Activated naive CD4-positive, alpha-beta T cell treated with anti-CD3 and anti-CD28 coated beads, Interleukin-2, amount 50 U/mL, for 16 hours (primary cell): ENCODE measurements at places on chromosomes 3 and 15.

- no peak for DNase-seq
Observed at GRCh38 chr3:101976473-101976872, 127.2 kb downstream of the NFKBIZ start.

GRCh38 chr3:27326202-27326601 is 43.0 kb downstream of the NEK10 start:
- no peak for DNase-seq

DNA sequence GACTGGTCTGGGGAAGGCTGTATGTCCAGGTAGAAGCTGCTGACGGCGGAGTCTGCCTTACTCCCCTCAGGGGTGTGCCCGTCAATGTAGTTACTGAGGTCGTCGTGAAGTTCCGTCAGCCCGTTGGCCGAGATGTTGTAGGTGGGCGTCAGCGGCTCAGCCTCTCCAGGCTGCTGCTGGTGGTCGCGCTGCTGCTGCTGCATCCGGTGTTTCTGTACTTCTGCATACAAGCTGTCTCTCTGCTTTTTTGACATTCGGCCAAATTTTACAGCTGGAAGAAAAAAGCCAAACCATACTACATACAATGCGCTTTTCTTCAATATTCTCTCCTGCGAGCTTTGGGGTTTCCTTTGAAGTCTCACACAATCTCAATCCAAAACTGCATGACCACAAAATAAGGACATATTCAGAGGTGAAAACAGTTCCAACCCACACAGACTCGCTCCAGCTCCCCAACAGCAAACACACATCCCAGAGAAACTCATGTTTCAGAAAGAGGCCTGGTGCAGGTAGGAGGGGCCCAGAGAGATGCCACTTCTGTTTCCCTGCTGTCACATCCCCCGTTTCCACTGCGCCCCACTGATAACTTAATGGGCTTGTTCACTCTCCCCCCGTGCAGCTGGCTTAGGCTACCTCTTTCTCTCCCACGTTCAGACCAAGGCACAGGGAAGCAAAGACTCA is 32.5 kb upstream of the ICE2 start:
- no peak for DNase-seq

GRCh38 chr15:42696626-42697025 is 40.3 kb downstream of the CDAN1 start:
- no peak for DNase-seq

- DNase-seq, result no peak
Observed at GRCh38 chr3:118900737-118901525, 133.7 kb downstream of the IGSF11 start.

- DNase-seq, result no peak
Observed at GRCh38 chr3:105525531-105525930, 158.8 kb downstream of the ALCAM start.

GRCh38 chr15:75639191-75639708 is 774 bp downstream of the IMP3 start:
- no peak for DNase-seq

DNA sequence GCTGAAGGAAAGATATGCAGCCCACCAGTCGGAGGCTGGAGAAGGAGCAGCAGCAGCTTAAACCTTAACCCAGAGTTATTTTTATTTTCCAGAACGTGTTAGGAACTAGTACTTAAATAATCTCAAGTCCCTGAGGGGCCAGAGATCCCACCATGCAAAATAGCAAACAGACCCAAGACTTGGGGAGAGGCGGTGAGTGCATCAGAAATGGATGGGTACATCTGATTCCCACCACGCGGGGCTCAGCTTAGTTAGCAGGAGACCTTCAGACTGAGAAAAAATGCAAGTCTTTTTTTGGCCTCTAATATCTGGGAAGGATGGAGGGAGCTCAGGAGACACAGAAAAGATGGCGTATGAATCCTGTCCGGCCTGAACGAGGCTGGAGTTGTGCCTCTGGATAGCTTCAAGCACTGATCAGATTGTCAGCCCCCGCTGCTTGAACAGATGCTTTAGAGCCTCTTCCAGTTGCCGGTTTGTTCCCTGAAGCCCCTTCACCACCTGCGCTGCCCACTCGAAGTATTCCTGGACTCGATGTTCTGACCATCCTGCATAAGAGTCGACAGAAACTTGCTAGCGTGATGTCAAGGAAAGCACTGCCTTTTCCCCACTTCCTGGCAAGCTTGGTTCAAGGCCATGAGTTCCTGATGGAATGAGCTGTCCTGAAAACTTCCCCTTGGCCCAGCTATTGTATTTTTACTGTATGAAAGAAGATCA is 1.3 kb downstream of the HDDC3 start:
- no peak for DNase-seq

- no peak for DNase-seq
Observed at GRCh38 chr15:75761446-75762356, 49.1 kb upstream of the CSPG4 start.

GRCh38 chr15:60901647-60902046 is 327.5 kb downstream of the RORA start:
- no peak for DNase-seq

DNA sequence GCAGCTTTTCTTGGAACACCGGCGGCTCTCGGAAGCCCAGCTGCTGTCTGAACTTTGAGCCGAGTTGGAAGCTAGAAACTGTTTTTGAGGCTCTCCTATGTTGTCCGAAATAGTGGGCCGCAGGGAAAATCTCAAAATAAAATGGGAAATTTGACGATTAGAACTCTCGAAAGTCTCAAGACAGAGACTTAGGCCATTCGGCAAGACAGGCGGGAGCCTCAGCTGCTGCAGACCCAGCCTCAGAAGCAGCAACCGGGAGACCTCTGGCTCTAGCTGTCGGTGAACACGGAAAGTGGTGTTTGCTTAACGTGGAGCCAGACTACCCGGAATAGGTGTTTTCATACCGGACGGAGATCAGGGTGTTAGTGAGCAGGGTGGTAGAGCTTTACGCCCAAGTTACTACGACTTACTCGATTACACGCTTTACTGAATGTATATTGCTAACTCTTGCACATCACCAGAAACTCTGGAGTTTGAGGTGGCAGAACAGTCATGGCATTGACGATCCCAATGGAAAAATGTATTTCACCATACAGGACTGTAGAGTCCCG is 357 bp upstream of the MAN2C1 start:
- DNase-seq, result no peak

GRCh38 chr3:166420071-166420470 is 582.8 kb upstream of the BCHE start:
- no peak for DNase-seq

DNA sequence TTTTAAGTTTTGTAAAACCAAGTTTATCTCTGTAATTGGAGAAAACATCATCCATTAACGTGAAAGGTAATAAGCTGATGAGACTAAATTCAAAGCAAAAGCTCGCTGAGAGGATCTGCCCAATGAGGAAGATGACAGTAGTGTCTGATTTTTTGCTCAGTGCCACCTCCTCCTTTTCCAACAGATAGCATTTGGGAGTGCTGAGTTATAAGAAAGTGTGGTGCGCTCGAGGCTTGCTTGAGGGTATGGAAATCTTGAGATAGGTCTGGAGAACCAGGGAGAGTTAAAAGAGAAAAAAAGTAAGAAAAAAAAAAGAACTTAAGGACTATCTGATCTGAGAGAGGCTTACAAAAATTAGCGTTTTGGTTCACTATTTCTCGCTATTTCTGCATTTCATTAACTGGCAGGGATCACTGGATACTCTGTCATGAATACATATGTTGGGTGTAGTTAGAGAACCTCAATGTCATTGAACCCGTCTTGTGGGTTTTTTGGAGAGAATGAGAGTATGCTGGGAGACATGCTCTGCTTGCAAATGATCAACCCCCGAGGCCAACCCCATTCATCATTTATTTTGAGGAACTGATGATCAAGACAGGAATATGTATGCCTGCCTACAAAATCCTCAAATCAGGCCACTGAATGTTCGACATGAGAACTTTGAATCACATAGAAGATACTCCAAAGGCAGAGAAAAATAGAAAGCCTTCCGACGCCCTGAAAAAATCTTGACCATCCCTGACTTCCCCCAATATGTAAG is 973 bp upstream of the USP13 start:
- no peak for DNase-seq

DNA sequence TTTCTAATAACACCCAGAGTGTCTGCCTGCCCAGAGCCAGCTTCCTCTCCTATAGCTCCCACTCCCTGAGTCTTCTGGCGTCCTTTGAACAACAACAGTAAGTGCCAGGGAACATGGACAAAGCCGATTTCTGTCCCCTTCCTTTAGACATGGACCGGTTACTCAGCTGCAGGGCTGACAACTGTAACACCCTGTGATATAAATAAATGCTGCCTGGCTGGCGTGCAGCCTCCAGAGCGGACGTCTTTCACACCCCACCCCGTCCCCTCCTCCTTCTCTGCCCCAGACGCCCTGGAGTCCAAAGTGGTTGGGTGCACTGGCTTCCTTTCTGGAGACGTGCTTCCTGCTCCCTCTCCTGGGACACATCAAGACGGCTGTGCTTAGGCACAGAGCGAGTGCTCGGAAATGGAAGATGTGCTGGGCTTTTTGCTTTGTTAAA is 281.9 kb upstream of the LRRFIP2 start:
- no peak for DNase-seq

DNA sequence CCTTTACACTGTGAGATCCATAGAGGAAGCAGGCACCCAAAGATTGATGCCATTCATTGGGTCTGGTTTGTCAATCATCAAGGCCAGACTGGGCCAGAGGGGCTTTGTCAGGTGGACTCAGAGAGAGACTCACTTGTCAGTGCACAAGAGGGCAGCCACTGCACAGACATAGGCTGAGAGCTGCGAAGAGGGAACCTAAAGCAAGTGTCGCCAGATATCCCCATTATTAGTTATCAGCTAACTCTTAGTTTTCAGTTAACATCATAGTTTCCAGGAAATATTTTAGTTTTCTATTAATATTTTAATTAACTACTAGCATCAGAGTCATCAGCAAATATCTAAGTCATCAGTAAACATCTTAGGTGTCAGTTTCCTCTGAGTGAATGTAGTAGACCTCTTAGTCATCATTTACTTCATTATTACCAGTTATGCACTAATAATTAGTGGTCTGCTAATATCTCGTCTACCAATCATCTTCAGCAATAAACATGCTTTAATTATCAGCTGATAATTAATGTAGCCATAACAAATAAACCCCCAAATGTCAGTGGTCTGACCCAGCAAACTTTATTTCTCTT is 41.7 kb upstream of the LIMD1 start:
- no peak for DNase-seq

DNA sequence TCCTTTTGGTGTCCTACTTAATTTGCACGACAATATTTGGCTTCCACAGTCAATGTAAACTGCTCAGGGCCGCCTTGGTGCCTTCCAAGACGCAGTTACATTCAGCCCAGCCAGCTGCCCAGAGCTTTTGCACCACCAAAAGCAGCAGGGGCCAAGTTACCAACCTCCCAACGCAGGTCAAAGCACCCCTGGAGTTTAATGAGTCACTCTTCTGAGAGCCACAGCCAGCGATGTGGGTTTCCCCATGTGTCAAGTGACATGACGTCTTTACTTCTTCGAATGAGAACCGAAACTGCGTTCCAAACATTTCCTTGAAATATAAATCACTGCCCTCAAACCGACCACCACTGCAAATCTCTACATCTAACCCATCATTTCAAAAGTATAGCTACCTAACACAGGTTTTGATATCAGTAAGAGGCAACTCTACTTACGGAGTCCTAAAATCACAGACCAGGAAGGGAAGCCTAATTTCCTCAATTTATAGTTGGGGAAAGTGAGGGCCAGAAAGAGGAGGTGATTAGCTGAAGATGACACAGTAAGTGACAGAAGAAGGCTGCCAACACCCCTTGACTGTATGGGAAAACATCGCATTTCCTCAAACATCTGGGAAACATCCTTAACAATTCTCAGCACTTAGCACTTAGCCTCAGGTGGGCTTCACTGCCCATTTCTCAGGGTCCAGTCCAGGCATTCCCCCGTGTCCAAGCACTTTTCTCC is 24.5 kb downstream of the MB21D2 start:
- DNase-seq, result peak; percentile 46

DNA sequence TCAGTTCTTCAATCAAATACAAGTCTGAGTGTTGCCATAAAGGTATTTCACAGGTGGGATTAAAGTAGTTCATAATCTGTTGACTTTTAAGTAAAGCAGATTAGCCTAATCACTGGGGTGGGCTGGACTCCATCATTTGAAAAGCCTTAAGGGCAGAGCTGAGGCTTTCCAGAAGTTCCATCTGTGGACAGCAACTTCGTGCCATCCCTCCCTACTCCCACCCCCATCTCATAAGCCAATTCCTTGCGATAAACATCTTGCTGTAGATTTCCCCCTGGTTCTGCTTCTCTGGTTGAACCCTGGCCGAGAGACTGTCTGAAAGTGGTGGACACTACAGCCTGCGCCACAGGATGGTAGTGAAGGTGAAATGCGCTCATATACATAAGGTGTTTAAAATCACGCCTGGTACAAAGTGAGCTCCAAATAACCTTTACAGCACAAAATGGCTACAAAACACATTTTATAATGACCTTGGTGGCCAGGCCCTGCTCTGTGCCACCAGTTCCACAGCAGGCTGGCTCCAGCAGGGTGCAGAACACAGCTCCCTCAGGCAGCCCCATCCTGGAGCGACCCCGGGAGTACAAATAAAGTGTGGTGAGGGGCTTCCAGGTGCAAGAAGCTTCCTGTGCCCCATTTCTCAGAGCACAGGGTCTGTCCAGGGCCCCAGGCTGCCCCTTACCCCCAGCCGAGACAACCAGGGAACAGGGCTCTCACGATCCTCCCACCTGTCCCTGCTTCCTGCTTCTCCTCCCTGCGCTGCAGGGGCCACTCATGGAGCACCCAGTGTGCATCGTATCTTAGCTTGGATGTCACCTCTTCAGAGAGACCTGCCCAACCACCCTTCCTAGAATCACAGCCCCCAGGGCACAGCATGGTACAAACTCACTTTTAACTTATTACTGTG is 25.8 kb upstream of the GATA2 start:
- no peak for DNase-seq

DNA sequence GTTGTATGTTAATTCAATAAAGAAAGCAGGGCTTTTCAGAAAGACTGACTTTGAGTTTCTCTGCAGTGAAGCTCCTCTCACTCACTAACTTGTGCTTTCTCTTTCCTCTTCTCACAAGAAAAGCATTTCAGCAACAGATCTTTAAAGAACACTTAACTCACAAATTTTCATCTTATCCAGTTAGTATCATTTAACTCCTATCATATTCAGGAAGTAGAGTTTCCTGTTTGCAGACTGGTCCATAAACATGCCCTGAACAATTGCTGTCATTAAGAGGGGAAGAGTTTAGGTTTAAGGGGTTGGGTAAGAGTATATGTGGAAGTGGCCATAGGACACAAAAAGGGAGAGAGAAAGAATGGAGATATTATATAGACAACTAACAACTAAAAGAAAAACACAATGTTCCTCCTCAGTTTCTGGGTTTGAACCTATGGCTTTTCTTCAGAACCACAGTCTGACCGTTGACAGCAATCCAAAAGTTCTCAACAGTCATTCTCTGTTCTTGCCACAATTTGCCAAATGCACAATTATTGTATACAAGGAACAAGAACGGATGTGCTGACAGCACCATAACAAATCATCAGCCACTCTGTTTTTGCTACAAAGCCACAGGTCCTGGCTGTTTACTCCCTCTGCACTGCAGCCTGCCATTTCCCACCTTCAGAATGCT is 63.9 kb downstream of the CHAC1 start:
- no peak for DNase-seq

DNA sequence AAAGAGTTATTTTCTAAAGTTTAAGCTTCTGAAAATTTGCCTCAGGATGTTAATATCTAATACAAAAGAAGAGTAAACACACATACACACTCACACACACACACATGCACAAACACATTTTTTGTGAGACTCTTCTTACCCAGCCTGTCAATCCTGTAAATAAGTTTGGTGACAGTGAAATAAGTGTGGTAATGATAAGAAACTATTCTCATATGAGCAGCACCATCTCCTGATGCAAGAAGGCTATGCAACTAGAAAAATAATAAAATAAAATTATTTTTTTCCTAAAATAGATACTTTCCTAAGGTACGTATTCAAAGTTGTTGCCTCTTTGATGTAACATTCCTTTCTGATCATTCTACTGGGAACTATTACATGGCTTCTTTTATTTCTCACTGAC is 155.1 kb downstream of the MECOM start:
- DNase-seq, result no peak
